Ovary (tissue), 10 donors: ENCODE measurements at places on chromosomes 2 and 18.

DNA sequence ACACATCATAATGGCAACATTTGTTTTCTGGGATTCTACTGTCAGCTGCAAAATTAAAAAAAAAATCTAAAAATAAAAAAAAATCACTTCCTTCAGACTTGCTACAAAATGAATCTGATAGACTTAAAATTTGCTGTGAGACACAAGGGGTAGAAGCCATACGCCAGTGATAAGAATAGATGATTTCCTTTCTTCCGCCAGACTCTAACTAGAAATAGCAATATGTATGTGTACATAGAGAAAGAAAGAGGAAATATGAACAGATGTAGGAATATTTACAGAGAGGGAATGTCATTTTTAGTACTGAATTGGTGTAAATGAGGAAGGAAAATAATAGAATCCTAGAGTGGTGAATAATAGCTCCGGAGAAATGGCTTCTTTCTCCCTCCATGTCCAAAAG is 574.2 kb downstream of the DCC start:
- DNase-seq = no peak

- DNase-seq = no peak
Measured at GRCh38 chr2:64036034-64036705, 16.9 kb upstream of the VPS54 start.

DNA sequence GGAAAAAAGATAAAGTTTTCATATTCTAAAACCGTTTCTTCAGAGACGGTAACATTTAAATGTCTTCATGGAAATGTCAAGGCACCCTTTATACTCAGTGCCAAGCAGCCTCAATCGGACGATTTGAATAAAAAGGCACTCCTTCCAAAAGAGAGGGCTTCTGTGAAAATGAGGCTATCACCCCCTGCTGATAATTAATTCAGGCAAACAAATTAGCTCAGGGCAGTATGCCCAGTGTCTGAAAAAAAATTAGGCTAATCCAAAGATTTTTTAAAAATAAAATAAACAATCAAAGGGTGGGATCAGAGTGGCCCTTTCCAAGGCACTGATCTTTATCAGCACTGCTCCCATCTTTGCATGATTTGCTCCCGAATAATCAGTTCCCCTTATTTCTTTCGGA is 151.0 kb upstream of the PID1 start:
- DNase-seq = no peak

GRCh38 chr2:75130171-75130570 is 69.1 kb downstream of the TACR1 start:
- DNase-seq = no peak

DNA sequence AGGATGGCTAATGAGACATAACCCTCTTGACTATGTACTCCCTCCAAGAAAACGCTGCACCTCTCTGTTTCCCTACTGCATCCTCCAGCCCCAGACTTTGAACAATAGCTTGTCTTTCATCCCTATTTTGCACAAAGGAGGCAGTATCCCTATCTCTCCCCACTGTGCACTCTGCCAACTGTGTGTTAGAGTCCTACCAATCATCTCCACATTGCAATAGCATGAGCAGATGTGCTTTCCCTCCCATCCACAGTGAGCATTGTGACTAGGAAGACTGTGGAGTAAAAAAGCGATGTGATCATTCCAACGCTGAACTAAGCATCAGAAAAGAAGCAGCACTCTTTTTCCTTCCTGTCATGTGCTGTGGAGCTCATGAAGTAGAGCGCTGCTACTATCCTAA is 206.3 kb upstream of the GULP1 start:
- no peak for DNase-seq

DNA sequence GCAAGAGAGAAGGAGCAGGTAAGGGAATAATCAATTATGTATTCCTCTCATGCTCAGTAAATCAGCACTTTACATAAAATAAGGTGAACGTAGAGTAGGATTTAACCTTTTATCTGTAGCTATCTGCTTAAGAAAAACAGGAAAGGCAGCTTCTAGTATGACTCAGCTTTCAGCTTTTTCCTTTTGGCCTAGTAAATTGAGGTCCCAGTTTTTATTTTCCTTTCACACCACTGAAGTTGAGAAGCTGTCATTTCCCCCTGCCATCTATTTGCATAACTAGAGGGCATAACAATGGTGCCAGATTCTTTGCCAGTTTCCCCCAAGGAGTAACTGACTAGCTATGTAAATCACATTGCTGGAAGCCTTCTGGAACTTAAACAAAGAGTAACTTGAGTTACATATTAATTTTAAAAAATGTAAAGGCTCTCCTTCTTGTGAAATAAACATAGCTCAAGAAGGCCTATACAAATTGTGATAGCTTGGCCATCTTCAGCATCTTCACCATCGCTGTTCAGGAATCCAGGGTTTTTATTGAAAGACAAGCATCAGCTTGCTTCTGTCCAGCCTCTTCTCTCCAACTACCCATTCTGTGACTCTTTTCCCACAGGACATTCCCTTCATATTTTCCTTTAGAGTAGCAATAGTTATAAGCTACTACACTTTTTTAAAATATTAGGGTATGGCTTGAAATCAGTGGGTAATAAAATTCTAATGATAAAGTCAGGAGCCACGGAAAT is 97.0 kb downstream of the KYNU start:
- no peak for DNase-seq

DNA sequence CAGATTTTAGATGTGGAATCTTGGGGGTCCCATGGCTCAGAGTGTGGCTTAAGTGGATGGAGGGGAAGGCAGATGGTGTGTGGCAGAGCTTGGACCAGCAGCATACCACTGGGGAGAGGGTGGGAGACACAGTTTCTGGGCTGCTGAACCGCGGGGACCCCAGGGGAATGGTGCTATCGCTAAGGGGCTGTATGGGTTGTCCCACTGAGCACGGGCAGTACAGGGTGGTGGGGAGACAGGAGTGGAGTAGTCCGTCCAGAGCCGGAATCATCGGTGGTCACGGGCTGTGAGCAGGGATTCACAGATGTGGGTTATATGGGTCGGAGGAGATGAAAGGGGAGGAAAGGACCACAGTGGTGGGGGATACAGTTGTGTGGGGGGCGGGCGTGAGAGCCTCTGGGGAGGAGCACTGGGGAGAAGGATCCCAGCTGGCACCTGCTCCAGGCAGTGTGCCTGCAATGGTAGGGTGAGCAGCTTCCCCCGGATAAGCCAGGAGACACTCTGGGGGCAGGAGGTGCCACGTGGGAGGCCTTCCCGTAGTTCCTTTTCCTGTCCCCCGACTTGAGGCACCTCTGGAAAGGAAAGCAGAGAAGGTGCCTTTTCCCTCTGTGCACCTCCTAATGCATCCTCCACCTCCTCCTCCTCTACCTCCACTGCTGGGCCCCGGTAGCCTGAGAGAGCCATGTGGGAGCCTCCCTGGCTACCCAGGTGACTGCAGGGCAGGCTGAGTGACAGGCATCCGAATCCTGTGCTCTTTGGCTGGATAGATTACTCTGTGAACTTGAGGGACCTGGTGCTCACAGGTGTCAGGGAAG is 24.9 kb downstream of the IGFBP5 start:
- no peak for DNase-seq

DNA sequence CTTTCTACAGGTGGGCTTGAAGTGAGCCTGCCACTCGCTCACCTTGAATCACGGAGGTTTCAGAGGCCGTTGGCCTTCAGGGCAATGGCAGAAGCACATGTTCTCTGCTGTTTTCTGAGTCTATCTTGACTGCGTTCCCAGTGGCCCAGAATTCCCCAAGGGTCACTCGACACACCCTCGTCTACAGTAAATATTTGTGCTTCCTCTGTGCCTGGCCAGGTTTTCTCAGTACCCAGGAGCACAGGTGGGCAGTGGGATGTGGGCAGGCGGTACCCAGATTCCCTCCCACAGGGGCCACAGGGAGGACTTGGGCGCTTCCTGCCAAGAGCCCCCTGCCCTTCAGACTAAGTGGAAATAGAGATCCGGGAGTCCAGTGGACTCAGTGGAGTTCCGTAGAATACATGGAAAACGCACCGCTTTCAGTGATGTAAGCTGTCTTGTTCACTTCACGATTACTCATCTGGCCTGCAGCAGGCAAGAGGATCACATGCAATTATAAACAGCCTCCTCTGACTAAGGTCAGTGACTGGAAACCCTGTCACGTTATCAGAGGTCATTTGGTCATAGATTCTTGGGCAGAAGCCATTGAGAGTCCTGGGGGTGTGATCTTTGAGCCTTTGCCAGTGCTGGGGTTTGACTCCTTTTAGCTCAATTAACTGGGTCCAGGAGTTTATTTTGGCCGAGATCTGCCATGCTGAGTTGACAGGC is 179.8 kb downstream of the NEDD4L start:
- DNase-seq = no peak

GRCh38 chr2:211766689-211767088 is 771.9 kb downstream of the ERBB4 start:
- no peak for DNase-seq

DNA sequence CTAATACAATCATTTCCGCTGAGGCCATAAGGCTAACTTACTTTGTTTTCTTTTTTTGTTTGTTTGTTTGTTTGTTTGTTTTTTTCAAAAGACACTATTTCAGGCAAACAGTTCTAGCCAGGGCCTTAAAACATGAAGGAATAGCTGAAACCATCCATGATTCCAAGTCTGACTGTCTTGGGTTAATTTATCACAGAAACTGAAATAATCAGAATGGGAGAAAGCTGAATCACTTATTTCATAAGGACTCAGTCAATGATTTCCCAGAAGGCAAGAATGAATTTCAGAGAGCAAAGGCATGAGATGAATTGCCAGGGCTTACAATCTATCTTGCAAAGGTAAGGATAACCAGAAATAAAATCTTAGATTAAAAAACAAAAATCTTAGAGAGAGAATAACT is 1315.1 kb downstream of the SUCLG1 start:
- DNase-seq = no peak

DNA sequence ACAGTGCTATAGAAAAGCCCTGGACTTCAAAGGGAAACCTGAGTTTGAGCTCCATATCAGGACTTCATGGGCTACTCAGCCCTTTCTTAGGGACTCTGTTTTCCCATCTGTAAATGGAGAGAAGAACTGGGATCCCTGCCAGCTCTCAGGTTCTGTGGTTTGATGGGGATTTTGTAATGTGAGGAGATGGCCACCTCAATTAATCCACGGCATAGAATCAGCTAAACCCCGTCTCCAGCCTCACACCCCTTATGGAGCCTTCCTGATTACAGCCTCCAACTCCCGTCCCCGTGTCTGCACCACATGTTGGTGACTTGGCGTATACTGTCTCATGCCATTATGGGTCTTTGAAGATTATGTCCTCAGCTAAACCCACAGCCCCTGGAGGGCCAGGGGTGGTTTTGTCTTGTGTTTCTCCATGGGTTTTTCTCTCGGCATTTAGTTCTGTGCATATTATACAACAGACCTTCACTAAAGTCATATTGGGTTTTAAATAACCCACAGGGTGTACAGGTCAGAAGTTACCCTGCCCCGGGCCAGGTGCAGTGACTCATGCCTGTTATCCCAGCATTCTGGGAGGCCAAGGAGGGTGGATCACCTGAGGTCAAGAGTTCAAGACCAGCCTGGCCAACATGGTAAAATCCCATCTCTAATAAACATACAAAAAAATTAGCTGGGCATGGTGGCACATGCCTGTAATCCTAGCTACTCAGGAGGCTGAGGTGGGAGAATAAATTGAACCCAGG is 63.8 kb upstream of the PPP1CB start:
- DNase-seq = no peak

DNA sequence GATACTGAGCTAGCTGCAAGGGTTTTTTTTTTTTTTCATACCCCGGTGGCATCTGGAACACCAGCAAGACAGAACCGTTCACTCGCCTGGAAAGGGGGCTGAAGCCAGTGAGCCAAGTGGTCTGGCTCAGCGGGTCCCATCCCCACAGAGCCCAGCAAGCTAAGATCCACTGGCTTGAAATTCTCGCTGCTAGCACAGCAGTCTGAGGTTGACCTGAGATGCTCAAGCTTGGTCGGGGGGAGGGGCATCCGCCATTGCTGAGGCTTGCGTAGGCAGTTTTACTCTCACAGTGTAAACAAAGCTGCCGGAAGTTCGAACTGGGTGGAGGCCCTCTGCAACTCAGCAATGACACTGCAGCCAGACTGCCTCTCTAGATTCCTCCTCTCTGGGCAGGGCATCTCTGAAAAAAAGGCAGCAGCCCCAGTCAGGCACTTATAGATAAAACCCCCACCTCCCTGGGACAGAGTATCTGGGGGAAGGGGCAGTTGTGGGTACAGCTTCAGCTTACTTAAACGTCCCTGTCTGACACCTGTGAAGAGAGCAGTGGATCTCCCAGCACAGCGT is 5.1 kb upstream of the MIB1 start:
- no peak for DNase-seq

DNA sequence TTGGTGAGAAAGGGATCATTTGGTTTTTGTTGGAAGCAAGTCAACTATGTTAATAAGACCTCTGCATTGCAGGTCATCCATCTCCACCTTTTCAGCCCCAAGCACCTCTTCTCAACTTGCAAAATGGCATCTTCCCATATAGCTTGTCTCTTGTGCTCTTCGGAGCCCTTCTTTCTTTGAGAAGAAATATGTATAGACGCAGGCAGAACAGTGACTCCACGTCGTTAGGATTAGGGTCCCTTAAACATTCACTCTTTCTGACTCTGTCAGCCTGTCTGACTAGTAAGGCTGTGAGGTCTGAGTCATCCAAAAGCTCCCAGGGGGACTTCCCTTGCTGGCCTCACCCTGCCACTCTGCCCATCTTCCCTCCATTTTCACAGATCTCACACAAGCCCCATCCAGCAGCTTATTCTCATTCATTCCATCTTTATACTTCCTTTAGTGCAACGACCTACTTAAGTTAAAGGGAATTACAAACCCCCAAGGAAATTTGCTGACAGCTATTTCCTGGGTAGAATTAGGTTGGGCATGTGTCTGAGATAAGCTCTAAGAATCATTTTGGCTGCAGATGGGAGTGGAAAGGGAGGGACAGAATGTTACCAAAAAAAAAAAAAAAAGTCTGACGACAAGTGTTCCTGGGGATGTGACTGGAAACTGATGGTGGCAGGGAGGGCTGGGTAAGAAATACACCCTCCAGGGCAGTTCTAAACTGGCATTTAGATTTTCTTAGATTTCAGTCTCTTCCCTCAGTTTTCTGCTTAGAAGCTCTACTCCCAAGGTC is 37.7 kb upstream of the MEX3C start:
- no peak for DNase-seq

DNA sequence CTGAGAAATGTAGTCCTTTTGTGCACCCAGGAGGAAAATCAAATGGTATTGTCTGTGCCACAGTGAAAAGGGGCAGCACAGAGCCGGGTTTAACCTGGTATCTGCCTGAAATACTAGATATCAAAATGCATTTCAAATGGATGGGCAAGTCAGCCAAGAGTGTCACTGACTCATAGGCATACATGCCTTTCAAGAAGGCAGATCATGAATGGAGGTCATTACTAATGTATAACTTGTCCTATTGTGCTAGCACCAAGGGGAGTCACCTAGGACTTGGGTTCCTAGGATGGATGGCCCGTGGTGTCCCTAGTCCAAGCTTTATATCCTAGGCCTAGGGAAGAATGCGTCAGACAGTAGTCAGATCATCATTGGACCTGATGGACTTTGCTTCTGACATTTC is 49.9 kb downstream of the TCF7L1 start:
- no peak for DNase-seq

DNA sequence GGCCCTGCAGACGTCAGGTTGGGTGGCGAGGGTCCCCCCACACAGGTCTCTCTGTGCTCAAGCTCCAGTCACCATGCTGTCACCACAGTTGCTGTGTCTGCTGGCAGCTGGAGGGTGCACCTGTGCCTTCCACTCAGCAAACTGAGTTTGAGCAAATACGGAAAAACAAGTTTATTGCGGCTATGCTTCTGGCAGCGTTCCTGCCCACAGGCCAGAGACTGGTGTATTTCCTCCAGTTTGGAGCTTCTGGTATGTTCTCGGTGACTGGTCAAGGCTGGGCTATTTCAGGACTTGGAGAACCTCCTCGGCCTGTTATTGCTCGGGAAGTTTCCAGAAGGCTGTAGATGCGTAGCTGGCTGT is 132.6 kb downstream of the SEPTIN10 start:
- DNase-seq = no peak
